Sigmoid colon (tissue), 7 donors: ENCODE measurements at places on chromosomes 12 and 14. TPM values are rescaled to one million over a fixed set of nuclear protein-coding genes. Genes with fewer than 3 reads are reported as not detected.
A peak's percentile ranks its signal among the peaks of the same experiment; 100 is the strongest.

FGF23 gene
- not detected for total RNA-seq

MSI1 gene
- total RNA-seq, result not detected

CLEC14A gene
- total RNA-seq, result 9.5 TPM

MAP1LC3B2 gene
- not detected for total RNA-seq

PCED1B gene
- total RNA-seq, result 5.7 TPM

ZNF384 gene
- 28.5 TPM for total RNA-seq

CHMP4A gene
- 82.4 TPM for total RNA-seq

GPR132 gene
- 1.8 TPM for total RNA-seq

NRXN3 gene
- 40.7 TPM for total RNA-seq

LYZ gene
- 29.5 TPM for total RNA-seq

CCDC197 gene
- total RNA-seq, result not detected

PPP1R36 gene
- total RNA-seq, result not detected

DNA sequence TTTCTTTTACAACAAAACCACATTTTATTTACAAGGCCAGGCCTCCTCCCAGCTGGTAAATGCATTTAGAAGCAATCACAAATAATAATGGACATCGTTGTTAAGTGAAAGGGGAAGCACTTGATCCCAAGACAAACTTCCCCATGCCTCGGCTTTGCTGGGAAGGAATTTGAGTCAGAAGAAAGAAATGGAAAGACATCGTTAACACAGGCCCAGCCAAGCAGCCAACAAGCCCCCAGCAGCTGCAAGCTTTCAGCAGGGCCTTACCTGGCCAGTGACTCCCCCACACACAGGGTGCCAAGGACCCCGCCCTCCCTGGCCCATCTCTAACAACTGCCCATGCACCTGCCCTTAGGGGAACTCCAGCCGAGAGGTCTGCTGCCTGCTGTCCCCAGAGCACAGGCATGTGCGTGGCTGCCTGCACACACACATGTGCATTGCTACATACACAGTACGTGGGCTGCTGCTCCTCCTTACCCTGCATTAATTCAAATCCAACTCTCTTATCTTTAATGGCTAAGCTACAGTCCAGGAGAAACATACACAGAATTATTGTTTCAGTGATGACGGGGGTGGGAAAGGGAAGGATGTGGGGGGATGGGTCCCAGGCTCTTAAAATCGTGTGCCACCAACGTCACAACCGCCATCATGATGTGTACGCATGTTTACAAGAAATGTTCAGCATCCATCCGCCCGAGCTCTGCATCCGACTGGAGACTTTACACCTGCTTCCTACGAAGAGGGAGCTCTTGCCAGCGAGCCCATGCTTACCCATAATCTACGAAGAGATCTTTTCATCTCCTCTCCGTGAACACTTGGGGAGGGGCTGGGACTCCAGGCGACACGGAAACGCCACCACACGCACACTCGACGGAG lies 9.8 kb downstream of the BCL11B start:
- DNase-seq, result no peak
- peaks cover 16% of the 10 kb centered on the region for H3K27me3 ChIP-seq
- no peak overlapping the region for H3K4me3 ChIP-seq
- H3K4me1 ChIP-seq, result peaks cover 3% of the 10 kb centered on the region
- no peak overlapping the region for H3K27ac ChIP-seq
- H3K36me3 ChIP-seq, result no peaks in the 10 kb centered on the region

GRCh38 chr14:84217066-84217465 lies 1312.9 kb upstream of the FLRT2 start:
- H3K27ac ChIP-seq, result no peak overlapping the region
- H3K4me1 ChIP-seq, result no peaks in the 10 kb centered on the region
- no peak overlapping the region for H3K4me3 ChIP-seq
- no peak for DNase-seq
- H3K36me3 ChIP-seq, result no peaks in the 10 kb centered on the region

DNA sequence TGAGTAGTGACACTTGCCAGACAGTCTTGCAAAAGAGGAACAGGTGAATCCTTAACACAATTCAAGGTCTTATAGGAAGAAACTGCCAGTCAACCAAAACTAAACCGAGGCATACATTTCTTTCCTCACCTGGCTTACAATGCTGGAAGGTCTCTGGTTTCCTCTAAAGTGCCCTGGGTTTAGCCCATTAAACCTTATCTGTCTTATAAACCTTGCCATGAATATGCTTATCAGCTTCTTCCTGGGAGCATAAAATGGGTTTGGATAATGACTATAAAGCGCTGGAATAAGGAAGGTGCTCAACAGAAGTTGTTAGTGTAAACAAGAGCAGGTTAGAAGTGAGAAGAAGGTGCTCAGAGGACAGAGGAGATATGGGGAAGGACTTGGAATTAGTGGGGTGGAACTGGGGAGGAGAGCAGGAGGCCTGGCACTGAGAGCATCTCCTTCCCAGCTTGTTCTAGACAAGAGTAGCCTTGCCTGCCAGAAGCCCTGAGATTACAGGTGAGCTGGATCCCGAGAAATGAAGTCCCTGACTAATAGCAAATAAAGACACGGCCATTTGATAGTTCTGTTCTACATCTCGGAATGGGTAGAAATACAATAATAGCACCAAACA lies 14.1 kb upstream of the GPRC5A start:
- H3K27ac ChIP-seq, result no peak overlapping the region
- no peaks in the 10 kb centered on the region for H3K27me3 ChIP-seq
- DNase-seq, result no peak
- H3K36me3 ChIP-seq, result no peaks in the 10 kb centered on the region

DNA sequence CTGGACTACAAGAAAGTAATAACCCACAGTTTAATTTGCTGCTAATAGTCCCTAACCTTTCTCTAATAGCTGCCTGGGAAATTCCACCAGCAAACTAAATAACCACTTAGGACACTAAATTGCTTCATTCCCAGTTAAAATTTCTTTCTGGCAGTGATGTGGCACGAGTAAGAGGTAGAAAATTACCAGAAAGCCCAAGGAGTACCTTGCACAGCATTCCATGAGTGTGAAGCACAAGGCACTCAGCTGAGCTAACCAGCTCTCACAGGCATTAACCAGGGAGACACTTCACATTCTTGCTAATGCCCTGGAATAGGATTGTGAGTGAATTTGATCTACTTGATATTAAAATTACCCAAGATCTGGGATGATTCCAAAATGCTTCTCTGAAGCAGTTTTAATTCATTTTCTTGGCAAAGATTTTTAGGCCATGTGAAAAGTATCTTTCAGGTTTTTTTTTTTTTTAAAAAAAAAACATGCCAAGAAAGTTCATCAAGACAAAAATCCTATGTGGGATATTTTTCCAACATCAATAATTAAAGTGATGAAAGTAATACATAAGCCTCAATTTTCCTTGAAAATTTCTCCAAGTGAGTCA lies 29.5 kb downstream of the TSPAN8 start:
- no peak for DNase-seq
- H3K27ac ChIP-seq, result no peak overlapping the region
- H3K4me3 ChIP-seq, result no peak overlapping the region
- H3K27me3 ChIP-seq, result no peaks in the 10 kb centered on the region
- no peaks in the 10 kb centered on the region for H3K4me1 ChIP-seq

GRCh38 chr12:117461732-117462131 lies 100.3 kb upstream of the NOS1 start:
- no peak overlapping the region for H3K4me3 ChIP-seq
- H3K27me3 ChIP-seq, result peaks cover 4% of the 10 kb centered on the region
- no peak for DNase-seq
- H3K36me3 ChIP-seq, result no peaks in the 10 kb centered on the region
- H3K27ac ChIP-seq, result no peak overlapping the region
- H3K4me1 ChIP-seq, result no peaks in the 10 kb centered on the region

DNA sequence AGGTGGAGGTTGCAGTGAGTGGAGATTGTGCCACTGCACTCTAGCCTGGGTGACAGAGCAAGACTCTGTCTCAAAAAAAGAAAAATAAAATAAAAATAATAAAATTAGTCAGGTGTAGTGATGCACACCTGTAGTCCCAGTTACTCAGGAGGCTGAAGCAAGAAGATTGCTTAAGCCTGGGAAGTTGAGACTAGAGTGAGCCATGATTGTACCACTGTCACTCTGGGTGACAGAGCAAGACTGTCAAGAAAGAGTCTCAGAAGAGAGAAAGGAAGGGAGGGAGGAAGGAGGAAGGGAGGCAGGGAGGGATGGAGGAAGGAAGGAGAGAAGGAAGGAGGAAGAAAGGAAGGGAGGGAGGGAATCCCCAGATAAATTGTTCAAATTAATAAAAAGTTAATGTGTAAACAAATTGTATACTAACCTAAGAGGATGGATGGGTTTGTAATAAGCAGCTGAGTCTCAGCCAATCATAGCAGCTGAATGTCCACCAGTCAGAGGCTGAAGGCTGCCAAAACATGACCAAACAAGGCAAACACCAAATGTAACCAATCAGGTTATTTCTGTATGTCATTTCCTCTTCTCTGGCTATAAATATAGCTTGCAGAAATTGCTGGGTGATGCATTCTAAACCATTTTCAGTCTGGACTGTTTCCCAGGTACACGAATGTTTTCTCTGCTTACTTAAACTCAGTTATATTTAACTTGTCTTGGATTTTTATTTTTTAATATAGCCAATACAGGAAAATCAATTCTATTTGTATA lies 6.1 kb upstream of the CDCA4 start:
- no peaks in the 10 kb centered on the region for H3K27me3 ChIP-seq
- DNase-seq, result no peak
- peaks cover 5% of the 10 kb centered on the region for H3K4me1 ChIP-seq

- H3K4me1 ChIP-seq, result peaks cover 6% of the 10 kb centered on the region
- H3K4me3 ChIP-seq, result no peak overlapping the region
- H3K27ac ChIP-seq, result no peak overlapping the region
- no peak for DNase-seq
- peaks cover 88% of the 10 kb centered on the region for H3K36me3 ChIP-seq
- H3K27me3 ChIP-seq, result no peaks in the 10 kb centered on the region
Observed at GRCh38 chr12:102050660-102051430, 10.9 kb downstream of the WASHC3 start.

GRCh38 chr12:50776749-50777728 lies 13.1 kb downstream of the ATF1 start:
- no peaks in the 10 kb centered on the region for H3K27me3 ChIP-seq
- no peaks in the 10 kb centered on the region for H3K4me1 ChIP-seq

DNA sequence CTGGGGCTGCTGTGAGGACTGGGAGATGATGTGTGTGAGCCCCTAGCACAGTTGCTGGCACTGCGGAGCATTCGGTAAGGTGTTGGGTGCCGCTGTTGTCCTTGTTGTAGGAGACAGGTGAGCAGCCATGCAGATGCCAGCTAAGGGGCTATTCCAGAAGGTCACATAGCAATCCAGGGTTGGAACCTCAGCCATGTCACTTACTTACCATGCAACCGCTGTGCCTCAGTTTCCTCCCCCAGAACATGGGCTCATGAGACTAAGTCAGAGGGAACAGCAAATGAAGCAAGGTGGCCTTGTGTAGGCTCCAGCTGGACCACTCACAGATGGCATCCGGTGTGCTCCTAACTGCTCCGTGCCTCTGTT lies 13.2 kb downstream of the DTX1 start:
- H3K36me3 ChIP-seq, result no peaks in the 10 kb centered on the region
- no peak overlapping the region for H3K27ac ChIP-seq
- no peak overlapping the region for H3K4me3 ChIP-seq
- DNase-seq, result no peak

GRCh38 chr14:101525640-101526527 lies 35.4 kb upstream of the DIO3 start:
- no peaks in the 10 kb centered on the region for H3K4me1 ChIP-seq
- DNase-seq, result no peak
- no peak overlapping the region for H3K4me3 ChIP-seq
- no peaks in the 10 kb centered on the region for H3K27me3 ChIP-seq

DNA sequence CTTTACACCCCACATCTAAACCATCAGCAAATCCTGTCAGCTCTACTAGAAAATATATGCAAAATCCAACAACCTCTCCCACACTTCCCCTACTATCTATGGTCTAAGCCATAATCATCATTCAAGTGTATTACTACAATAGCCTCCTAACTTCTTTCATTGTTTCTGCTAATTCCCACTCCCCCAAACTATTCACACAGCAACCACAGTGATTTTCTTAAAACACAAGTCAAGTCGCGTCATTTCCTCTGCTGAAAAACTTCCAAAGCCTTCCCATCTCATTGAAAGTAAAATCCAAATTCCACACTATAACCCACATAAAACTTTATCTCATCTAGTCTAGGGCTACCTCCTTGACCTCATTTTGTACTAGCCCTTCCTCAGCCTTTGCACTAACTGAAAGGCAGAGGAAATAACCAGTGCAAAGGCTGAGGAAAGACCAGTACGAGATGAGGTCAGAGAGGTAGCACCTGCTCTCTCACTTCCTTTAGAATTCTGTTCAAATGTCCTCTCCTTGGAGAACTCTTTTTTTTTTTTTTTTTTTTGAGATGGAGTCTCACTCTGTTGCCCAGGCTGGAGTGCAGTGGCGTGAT lies 65.5 kb upstream of the MDM1 start:
- DNase-seq, result no peak
- no peaks in the 10 kb centered on the region for H3K4me1 ChIP-seq
- no peak overlapping the region for H3K4me3 ChIP-seq
- no peaks in the 10 kb centered on the region for H3K36me3 ChIP-seq

- no peak overlapping the region for H3K4me3 ChIP-seq
- no peak for DNase-seq
- no peaks in the 10 kb centered on the region for H3K36me3 ChIP-seq
Observed at GRCh38 chr12:108600702-108601007, 2.8 kb upstream of the TMEM119 start.

- no peaks in the 10 kb centered on the region for H3K36me3 ChIP-seq
- no peak overlapping the region for H3K27ac ChIP-seq
- H3K4me1 ChIP-seq, result no peaks in the 10 kb centered on the region
- no peak for DNase-seq
- H3K27me3 ChIP-seq, result no peaks in the 10 kb centered on the region
- no peak overlapping the region for H3K4me3 ChIP-seq
Observed at GRCh38 chr12:91913124-91913523, 232.5 kb downstream of the BTG1 start.

DNA sequence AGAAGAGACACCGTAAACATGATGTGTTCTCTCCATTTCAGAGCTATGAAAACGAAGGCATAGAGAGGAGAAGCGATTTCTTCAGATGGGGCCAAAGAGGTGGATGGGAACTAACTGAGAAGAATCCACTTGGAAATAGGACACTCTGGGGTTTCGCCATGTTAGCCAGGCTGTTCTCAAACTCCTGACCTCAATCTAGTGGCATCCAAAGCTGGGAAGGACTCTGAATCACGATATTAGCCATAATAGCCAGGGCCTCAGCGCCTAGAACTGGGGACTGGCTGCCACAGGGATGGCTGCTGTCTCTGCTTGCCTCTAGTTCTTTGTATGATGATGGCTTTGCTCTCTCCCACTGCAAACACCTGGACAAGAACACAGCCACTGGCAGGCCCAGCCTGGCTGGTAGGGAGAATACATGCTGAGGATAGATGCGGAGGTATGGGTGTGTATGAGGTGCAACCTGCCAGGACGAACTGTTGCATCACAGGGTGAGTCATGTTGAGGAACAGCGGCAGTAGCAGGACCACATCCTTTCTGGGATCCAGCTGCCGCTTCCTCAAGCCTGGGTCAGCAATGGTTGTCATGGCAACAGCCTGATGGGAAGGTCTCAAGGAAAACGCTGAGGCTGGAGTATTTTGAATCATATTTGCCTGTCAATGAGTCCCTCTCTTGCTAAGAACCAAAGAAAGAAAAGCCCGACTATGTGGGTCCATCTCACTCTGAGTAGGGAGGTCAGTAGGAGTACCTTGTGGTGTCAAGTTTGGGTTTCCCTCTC lies 31.1 kb downstream of the CCDC177 start:
- H3K4me3 ChIP-seq, result no peak overlapping the region
- no peaks in the 10 kb centered on the region for H3K36me3 ChIP-seq
- peaks cover 6% of the 10 kb centered on the region for H3K4me1 ChIP-seq
- no peak overlapping the region for H3K27ac ChIP-seq
- peaks cover 16% of the 10 kb centered on the region for H3K27me3 ChIP-seq

- H3K4me3 ChIP-seq, result peak overlapping the region; percentile 63
- peak; percentile 93 for DNase-seq
- no peaks in the 10 kb centered on the region for H3K36me3 ChIP-seq
- H3K27ac ChIP-seq, result peak overlapping the region; percentile 67
- no peaks in the 10 kb centered on the region for H3K27me3 ChIP-seq
Observed at GRCh38 chr14:79278798-79279644, 932.3 kb downstream of the DIO2 start.
